NT2/D1 (cell line): ENCODE measurements at places on chromosomes 11 and 22.

DNA sequence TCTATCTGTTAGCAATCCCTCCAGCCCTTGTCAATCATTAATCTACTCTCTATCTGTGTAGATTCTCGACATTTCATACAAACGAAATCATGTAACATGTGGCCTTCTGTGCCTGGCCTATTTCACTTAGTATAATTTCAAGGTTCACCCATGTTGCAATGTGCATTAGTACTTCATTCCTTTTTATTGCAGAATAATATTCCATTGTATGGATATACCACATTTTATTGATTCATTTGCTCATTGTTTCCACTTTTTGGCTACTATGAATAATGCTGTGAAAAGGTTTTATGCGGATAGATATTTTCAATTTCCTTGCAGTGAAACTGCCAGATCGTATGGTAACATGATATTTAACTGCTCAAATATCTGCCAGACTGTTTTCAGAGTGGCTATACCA, 100.1 kb downstream of the MIAT start:
- no peak for DNase-seq

- no peak for DNase-seq
Measured at GRCh38 chr22:35947794-35948425, 80.7 kb downstream of the RBFOX2 start.

GRCh38 chr11:114280696-114281095, 15.5 kb upstream of the NNMT start:
- peak; percentile 81 for DNase-seq

GRCh38 chr11:12809864-12810567, 135.8 kb downstream of the TEAD1 start:
- DNase-seq, result no peak

DNA sequence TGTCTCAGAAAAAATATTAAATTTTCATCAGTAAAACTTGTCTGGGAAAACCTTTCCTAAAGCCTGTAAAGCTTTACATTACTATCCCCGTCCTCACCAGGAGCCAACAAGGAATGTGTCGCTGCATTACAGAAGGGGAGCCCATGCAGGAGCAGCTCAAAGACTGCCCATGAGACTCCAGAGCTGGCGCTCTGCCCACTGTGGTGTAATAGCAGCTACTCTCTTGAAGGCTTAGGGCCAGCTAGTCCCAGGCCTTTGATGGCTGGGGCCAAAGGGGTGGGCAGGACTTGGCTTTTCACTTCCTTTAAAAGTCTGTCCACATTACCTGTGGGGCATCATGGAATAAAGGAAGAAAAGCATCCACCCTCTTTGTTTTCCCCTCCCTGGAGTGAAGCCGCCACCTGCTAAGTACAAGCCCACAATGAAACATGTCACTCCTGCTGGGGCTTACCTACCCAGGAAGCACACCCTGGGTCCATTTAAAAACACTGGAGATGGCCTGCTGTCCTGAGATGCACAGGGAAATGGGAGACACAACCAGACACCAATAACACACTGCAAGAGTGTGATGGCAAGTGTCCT, 150.7 kb downstream of the ADAMTS15 start:
- DNase-seq, result no peak
